Activated T-cell treated with anti-CD3 and anti-CD28 coated beads for 1 hour (primary cell): ENCODE measurements at places on chromosomes 13 and 19.

DNA sequence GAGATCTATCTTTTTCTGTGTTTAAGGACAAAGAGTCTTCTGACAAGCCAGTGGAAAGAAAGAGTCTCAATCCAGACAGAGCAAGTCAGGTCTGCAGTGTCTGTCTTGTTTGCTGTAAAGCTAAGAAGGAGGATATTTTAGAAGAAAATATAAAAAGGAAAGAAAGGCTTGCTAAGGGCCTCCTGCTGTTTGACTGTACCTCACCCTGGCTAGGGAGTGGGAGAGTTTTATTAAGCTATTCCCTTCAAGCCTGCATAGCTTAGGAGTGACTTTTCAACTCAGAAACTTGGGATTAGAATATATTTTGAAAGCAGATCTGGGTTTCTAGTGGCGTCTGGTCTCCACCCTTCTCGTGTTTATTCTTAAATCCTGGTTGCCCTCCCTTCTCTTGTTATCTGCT is 460.0 kb downstream of the COG6 start:
- DNase-seq = no peak

- DNase-seq = no peak
These were observed 64.8 kb upstream of the KCTD15 start for GRCh38 chr19:33731881-33732280.

- no peak for DNase-seq
These were observed 230.2 kb downstream of the TUBA3C start for GRCh38 chr13:18951412-18951811.

DNA sequence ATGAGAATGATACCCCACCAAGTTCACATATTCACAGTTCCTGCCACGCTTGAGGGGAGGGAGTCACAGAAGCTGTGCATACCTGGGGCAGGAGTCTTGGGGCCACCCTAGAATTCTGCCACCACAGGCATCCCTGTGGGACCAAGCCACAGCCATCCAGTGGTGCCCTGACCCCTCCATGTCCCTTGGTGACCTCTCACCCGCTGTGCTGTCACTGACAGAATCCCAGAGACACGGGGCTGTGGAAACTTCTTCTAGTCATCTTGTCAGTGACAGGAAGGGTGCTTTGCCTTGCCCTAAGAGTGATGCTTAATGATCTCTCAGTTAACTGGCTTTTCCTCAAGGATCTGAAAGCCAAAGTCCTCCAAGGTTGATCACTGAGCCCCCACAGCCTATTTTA is 58.4 kb upstream of the UQCRFS1 start:
- DNase-seq = no peak

DNA sequence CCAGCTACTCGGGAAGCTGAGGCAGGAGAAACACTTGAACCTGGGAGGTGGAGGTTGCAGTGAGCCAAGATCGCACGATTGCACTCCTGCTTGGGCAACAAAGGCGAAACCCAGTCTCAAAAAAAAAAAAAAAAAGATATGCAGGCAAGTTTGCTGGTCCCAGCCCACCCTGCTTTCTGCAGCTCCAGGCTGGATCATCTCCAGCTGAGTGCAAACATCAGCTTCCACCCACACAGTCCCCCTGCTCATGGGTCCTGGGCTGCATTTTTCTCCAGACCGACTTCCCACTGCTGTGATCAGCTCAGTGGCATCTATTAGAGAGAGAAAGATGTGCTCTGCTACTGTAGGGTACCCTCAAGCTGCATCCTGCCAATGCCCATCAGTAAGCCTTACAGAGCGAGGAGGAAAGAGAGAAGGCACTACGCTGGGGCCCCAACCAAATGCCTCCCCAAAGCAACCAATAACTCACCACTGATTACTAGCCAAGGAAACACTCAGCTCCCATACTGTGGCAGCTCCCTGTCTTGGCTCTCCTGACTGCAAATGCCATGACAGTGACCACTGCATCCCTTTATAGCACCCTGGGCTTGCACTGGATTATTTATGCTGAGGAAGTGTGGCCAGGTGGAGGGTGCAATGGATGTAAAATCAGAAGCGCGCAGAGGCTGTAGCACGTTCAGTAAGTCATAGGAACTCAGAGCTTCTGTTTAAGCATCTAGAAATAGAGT is 170.9 kb upstream of the ZNF507 start:
- no peak for DNase-seq

DNA sequence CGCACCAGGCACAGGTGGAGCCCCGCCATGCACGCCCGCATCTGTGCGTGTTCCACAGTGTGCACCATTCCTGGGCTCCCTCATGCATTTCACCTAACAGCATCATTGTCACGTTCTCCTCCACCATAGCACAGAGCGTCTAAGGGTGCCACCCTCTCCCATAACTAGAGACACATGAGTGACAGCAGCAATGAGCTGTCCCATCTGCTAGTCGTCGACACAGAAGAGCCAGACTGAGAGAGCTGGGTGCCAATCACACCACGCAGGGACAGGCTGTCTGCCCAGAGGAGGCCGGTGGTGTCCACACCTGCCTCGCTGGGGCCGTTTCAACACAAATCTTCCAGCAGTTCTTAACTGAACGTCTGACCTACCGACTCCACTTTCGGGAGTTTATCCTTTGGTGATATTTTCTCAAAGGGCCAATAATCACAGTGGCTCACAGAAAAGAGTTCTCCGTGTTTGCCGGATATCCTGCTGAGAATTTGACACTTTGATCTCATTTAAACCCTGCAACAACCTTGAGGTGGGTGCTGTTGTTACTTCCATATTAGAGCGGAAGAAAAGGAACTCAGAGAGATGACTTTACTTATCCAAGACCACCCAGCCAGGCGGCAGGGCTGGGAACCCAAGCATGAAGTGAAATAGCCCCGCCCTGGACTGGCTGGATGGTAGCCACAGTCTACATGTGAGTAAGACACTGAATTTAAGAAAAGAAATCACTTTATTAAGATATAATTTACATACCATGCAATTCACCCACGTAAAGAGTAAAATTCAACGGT is 16.2 kb downstream of the CLEC11A start:
- no peak for DNase-seq
